Activated T-helper 1 cell treated with anti-CD3 and anti-CD28 coated beads, Interleukin-2, amount 50 U/mL, for 16 hours (primary cell): ENCODE measurements at places on chromosomes 7 and 10.

- DNase-seq, result no peak
Measured at GRCh38 chr7:22587322-22587721, 87.3 kb upstream of the STEAP1B start.

DNA sequence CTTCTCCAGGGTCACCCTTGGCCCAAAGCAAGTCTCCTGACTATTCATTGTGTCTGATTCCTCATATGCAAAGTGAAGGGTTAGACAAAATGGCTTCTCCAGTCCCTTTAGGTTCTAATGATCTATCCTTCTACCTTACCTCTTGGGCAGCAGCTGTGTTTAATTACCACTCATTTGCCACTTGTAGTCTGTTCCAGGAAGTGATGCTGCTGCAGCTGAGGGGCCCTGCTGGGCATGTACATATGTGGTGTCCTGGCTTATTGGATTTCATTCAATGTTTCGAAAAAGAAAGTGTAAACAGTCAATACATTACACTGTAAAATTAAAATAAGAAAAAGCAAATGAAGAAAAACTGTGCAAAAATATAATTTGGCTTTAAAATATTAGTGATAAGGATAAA, 36.6 kb downstream of the SCIN start:
- no peak for DNase-seq

GRCh38 chr7:17090751-17091150, 207.7 kb upstream of the AHR start:
- no peak for DNase-seq

DNA sequence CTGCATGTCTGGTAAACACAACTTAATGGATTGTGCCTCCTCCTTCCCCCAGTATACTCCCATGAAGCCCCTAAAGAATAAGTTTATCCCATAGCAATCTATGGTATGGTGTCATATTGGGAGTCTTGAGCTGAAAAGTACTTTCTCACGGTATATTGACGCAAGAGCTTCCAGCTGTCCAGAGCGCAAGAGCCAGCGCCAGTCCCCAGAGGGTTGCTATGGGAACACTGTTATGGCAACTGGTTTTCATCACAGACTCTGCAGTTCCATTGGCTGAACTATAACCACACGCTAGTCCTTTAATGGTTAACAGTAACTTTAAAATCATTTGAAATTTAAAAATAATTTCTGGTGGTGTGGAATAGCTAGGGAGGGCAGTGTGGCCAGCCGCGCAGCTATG, 46.9 kb downstream of the PRPF18 start:
- DNase-seq, result no peak

DNA sequence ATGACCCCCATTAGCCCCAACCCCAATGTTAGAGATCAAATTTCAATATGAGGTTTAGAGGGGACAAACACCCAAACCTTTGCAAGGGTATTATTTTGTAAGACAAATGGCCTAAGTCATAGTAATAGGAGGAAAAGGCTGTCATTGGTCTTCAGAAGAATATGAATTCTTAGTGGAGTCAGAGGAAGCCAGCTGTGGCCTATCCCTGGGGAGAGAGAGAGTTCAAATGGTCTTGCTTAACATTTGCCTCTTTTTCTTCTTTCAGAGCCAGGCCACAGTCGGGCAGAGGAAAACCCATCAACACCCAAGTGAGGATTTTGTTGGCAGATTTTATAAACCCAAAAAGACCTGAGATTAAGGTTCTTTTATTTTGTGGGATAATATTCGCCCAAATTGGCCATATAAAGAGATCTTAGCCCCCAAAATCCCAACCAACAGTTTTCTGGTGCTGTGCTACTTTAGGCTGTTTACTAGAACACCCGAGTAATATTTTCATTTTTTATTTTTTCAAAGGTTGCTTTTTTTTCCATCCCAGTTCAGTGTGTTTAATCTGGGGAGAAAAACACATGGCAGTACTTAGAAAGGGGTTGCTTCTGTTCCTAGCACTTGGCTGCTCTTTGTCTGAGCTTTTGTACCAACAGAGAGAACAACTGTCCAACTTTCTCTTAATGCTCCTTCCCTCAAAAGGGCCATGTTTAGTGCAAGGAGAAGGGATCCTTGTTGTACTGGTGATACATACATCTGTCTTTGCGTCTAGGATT, 26.8 kb upstream of the ARMC3 start:
- DNase-seq, result no peak

- DNase-seq, result peak; percentile 4
Measured at GRCh38 chr10:119608316-119609155, 11.8 kb upstream of the TIAL1 start.

- DNase-seq, result no peak
Measured at GRCh38 chr10:112938808-112939482, 11.1 kb upstream of the TCF7L2 start.

DNA sequence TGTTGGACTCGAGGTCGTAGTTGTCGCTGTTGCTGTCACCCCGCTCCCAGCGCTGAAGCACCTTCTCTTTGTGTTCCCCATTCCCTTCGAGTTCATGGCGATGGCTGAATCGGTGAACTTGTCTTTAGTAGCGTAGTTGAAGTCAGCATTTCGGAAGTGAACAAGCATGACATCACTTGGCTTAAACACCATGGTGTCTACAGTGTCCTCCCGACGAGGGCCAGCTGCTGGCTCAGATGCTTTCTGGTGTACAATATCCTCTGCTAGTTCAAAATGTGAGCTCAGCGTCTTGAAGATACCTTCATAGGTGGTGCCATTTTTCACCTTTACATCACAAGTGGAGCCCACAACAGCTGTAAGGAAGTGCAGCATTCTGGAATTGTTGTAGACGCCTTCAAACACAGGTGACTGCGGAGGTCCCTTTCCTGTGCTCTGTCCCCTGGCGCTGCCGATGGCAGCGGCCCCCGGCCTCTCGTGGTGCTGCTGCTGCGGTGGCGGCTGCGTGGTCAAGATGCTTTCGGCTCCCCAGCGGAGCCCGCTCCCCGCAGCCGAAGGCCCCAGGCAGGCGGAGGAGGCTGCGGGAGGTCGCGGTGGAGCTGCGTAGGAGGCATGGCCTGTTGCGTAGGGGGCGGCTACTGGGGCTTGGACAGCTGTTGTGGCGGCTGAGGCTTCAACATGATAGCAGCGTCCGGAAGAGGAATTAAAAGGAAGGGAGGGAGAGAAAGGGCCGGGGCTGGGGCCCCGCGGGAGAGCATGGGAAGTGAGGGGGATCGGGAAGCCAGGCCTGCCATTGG, 59.3 kb downstream of the ANKMY2 start:
- no peak for DNase-seq

GRCh38 chr7:94042381-94042780, 38.2 kb upstream of the BET1 start:
- DNase-seq, result no peak

- no peak for DNase-seq
Measured at GRCh38 chr7:29040579-29040925, 82.4 kb upstream of the TRIL start.

- no peak for DNase-seq
Measured at GRCh38 chr7:132386201-132386681, 190.0 kb downstream of the PLXNA4 start.

GRCh38 chr7:55953707-55954475, 2.2 kb downstream of the MRPS17 start:
- DNase-seq, result no peak

DNA sequence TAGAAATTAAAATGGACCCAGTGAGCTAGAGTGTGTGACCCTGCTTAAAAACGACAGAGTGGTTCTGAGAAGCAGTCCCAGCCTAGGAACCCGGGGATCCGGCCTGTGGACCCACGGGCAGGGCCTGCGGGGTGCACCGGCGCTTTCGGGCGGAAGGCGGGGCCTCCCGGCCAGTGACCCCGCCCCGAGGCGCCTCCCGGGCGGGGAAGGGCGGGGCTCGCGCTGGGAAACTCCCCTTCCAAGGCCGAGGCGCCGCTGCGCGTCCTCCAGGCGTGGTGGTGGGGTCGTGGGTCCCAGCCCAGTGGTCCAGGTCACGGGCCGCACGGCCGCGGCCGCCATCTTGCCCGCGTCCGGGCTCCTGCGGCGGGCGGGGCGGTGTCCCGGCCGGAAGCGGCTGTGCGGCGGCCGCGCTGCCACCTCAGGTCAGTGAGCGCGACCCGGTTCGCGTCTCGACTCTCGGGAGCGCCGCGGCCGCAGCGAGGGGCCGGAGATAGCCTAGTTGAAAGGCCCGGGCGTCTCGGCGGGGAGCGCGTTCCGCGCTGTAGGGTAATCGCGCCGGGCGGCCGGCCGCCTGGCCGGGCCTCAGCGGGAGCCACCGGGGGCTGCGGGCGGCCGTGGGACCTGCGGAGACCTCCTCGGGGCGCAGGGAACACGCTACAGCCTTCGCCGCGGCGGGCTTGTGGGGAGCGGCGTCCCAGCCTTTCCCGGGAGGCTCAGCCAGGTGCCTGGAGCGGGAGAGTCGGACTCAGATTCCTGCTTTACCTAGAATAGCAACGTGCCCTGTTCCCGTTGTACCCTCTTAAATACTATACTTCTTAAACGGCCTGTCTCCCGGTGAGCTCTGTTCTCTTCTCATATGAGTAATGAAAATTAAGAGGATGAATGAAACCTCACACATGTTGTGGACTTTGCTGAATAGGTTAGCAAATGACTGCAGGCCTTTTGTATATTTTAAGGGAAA, at the start of gene MIOS:
Gene MIOS (plus strand): TSS at position 234 of the 961 bp plus-strand sequence. CDS start 5,592 bp downstream, outside the sequence.
- peak; percentile 78 for DNase-seq

DNA sequence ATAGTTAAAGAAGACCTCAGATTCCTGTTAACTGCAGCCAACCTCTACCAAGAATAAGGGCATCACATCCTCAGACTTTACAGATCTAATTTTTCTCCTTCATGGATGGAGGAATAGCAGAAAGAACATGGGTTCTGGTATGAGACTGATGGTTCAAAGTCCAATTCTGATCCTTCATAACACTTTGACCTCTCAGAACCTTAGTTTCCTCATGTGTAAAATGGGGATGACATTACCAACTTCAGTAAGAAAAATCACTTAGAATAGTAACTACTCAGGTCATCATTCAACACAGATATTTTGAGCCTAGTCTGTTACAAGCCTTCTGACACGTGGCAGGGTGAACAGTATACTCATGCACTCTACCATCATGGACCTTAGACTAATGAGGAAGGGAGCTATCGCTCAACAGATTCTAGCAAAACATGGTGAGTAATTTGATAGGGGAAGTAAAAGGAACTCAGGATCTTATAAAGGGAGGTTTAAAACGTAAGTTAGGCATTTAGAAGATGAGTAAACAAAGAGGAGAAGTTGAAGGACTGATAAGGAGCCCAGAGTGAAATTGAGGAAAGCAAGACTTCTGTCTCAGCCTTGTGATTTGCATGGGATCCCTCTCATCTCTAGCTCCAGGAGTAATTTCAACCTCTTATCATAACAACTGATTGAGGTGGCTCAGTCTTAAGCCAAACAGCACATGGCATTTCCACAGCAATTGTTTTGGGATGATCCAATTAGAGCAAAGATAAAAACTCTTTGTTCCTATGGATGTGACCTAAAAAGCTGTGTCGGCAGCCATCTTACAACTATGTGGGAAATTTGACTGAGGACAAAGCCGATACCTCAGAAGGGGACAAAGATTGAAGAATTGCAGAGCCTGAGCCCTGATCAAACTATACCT, 69.2 kb upstream of the TCF7L2 start:
- DNase-seq, result no peak

DNA sequence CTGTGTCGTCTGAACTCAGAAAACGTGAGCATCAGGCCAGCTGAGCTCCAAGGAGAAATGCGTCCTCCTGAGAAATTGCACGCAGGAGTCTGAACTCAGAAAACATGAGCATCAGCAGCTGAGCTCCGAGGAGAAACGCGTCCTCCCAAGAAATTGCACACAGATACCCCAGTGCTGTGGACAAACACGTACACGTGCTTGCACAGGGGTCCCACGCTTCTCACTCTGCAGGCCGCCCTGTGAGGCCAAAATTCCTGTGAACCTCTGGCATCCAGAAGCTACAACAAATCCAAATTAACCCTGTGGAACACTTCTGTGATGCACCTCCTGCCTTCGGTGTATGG, 133.8 kb downstream of the WDR37 start:
- DNase-seq, result no peak

DNA sequence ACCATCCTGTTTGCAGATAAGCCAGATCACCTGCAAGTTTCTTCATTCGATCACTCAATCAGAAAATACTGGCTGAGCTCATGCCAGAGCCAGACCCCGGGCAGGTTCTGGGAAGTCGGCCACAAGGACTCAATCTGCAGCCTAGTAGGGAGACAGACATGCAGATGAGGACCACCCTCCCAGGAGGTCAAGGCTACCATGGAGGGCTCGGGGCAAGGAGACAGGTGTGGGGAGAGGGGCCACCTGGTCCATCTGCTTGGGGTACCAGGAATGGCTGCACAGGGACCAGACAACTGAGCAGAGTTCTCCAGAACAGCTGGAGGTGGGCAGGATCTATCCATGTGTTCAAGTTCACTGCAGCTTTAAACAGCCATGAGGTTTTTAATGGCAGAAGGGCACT, 16.8 kb upstream of the CPXM2 start:
- no peak for DNase-seq

- DNase-seq, result no peak
Measured at GRCh38 chr10:59877191-59877671, 29.1 kb downstream of the CCDC6 start.

- DNase-seq, result no peak
Measured at GRCh38 chr10:77496941-77497420, 140.6 kb downstream of the KCNMA1 start.

GRCh38 chr10:34606890-34607289, 208.2 kb downstream of the PARD3 start:
- DNase-seq, result no peak

DNA sequence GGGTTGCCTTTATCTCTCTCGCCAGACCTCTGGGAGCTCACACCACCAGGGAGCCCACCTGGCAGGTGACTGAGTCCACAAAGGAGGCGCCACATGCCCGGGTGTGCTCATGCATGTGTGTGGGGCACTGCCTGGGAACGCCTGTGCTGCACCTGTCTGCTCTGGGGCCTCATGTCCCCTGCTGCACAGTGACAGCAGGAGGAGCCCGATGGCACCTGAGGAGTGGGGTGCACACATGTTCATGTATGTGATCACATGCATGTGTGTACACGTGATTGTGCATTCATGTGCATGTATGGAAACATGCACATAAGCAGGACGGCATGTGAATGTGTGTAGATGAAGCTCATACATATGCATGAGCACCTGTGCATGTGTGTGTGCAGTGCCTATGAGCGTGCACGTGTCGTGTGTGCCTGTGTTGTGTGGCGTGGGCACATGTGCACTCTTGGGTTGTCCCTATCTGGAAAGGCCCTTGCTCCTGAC, 22.0 kb downstream of the YKT6 start:
- no peak for DNase-seq

GRCh38 chr7:81264116-81264515, 345.3 kb upstream of the SEMA3C start:
- no peak for DNase-seq

GRCh38 chr7:8282162-8282561, 20.2 kb upstream of the ICA1 start:
- DNase-seq, result no peak

- DNase-seq, result no peak
Measured at GRCh38 chr7:110693344-110693743, 397.6 kb upstream of the LRRN3 start.
